Activated CD8-positive, alpha-beta memory T cell treated with anti-CD3 and anti-CD28 coated beads for 48 hours (primary cell): ENCODE measurements at places on chromosomes 6 and 20.

- no peak for DNase-seq
Measured at GRCh38 chr6:109301418-109301817, 80.8 kb downstream of the CD164 start.

DNA sequence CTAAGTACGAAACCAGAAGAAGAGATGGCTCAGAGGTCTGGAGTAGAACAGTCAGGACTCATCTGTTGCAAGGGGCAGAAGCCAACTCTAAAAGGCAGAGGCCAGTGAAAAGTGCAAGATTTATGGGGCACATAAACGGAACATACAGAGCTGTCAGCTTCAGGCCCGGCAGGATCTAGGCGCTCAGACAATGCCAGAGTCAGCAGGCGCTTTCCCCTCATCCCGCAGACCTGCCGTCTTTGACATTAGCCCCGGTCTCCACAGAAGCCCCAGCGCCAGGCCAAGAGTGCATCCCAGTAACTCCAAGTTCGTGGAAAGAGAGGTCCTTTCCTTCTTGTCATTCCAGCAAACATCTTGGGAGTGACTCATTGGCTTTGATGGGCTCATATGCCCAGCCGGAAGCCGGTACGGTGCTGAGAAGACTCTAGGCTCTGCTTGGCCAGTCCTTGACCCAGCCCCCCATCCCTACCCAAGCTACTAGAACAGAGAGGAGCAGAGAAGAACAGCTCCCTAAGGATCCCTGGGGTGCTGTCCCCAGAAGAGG, 260.9 kb downstream of the TAF4 start:
- DNase-seq = no peak

- DNase-seq = no peak
Measured at GRCh38 chr6:116419069-116419786, 41.9 kb upstream of the CALHM6 start.

GRCh38 chr6:97129106-97129505, 153.9 kb downstream of the MMS22L start:
- no peak for DNase-seq

GRCh38 chr6:149198265-149198664, 119.2 kb upstream of the TAB2 start:
- DNase-seq = no peak

GRCh38 chr6:3961581-3962215, 112.5 kb downstream of the FAM50B start:
- no peak for DNase-seq

GRCh38 chr20:6606651-6607050, 160.8 kb upstream of the BMP2 start:
- DNase-seq = no peak

GRCh38 chr20:15700147-15700765, 873.0 kb downstream of the KIF16B start:
- no peak for DNase-seq

GRCh38 chr6:100339574-100340255, 125.0 kb downstream of the SIM1 start:
- no peak for DNase-seq

GRCh38 chr6:121856296-121856695, 420.9 kb downstream of the GJA1 start:
- no peak for DNase-seq

- no peak for DNase-seq
Measured at GRCh38 chr20:7274870-7275269, 507.4 kb downstream of the BMP2 start.

GRCh38 chr6:157893238-157893637, 70.2 kb downstream of the SNX9 start:
- DNase-seq = no peak

GRCh38 chr6:137840252-137840651, 26.8 kb upstream of the TNFAIP3 start:
- DNase-seq = no peak

- no peak for DNase-seq
Measured at GRCh38 chr6:120055071-120055470, 705.5 kb upstream of the MAN1A1 start.

- no peak for DNase-seq
Measured at GRCh38 chr6:41624621-41625380, 13.5 kb upstream of the MDFI start.

DNA sequence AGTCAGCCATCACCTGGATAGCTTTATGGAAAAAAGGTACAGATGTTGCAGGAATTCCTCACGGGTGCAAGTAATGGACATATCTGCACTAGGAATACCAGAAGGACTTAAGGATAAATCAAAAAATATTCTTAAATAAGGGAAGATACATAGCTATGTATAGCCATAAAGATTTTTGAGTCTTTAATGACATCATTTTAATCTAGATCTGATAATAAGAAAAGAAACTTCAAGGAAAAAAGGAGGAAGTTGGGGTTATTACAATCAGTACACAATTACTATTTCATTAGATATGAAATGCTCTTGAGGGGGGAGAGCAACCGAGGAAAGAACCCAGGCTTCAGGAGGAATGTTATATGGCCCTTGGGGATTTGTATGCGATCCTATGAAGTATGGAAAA, 110.2 kb downstream of the FOXC1 start:
- no peak for DNase-seq

DNA sequence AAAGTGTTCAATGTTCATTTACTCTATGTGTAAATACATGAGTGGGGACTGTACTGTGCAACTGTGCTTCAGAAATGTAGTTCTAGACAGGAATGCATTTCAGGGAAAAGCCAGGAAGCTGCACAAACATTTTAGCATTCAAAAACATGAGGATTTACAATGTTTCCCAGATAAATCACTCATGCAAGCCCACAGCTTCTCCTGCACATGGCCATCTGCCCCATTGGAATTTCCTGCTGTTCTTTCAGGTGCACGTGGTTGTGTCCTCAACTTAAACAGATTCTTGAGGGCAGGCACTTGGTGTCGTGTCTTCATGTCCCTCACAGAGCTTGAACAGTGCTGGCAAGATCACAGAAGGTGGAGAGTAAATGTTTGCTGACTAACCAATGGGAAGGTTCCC, 101.5 kb downstream of the UNC5CL start:
- no peak for DNase-seq

DNA sequence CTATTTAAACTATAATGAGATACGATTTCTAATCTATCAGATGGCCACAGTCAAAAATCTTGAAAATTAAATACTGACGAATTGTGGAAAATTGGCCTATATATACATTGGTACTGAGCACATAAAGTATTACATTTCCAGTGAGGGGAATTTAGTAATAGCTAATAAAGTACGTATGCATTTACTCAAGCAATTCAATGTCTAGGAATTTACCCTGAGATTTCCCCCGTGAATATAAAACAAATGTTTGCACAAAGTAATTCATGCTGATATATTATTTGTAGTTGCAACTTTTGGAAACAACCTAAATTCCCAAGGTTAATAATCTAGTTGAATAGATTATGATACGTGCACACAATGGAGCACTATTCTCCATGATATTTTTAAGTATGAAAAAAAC, 14.7 kb upstream of the C6orf141 start:
- DNase-seq = no peak

- DNase-seq = no peak
Measured at GRCh38 chr6:137413482-137413881, 80.7 kb downstream of the OLIG3 start.

GRCh38 chr6:133854364-133855275, 34.3 kb upstream of the TCF21 start:
- DNase-seq = no peak

DNA sequence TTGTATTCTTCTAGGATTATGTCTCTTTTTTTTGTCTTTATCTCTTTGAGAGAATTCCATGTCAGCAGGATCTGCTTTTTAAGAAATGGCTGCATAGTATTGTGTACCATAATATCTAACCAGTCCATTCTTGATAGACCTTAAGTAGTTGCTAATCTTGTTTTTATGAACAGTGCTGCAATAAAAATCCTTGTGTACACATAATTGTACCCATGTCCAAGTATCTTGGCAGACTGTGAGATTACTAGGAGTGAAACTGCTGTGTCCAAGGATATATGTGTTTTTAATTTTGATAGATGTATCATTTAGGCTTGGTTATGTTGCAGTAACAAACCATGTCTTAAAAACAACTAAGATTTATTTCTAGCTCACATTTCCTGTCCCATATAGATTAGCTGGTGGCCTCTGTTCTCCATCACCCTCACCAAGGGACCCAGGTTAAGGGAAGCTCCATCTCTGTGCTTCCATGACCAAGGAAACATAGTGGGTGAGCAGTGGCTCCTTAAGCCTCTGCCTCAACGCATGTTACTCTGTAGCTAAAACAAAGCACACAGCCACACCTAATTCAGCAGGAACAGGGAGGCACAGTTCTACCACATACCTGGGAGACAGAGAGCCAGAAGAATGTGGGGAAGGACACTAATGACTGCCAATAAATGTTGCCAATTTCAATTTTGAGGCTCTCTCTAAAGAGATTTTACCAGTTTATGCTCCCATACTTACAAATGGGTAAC, 12.1 kb upstream of the SUMO4 start:
- no peak for DNase-seq

- no peak for DNase-seq
Measured at GRCh38 chr20:35709259-35709658, 10.1 kb downstream of the ROMO1 start.

DNA sequence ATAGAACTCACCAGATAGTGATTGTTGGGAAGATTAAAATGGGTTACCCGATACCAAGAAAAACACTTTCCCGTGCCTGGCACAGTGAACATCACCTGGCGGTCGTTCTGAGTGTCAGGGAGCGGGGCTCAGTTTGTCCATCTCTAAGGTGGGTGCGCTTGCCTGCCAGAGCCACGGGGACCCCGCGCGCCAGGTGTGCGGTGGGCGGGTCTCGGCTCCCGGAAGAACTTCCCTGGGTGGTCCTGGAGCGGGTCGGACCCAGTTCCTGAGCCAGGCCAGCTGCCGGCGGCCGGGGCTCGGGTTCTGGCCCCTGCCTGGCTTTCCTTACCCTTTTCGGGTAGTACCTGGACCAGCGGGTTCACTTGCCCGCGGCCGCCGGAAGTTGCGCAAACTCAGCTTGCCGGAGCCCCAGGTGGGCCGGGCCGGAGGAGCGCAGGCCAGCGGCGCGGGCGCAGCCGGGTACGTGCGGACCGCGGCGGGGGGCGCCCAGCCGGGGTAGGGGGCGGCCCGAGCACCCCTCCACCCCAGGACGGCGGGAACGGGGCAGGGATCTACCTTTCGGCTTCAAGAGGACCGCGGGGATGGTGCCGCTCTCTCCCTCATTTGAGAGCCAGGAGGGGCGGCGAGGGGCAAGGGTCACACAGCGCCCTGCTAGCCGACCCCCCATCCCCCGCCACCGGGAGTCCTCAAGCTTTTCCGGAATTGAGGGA, 7.5 kb downstream of the FAM110A start:
- no peak for DNase-seq

GRCh38 chr6:75494290-75494689, 690 bp upstream of the FILIP1 start:
- DNase-seq = no peak

DNA sequence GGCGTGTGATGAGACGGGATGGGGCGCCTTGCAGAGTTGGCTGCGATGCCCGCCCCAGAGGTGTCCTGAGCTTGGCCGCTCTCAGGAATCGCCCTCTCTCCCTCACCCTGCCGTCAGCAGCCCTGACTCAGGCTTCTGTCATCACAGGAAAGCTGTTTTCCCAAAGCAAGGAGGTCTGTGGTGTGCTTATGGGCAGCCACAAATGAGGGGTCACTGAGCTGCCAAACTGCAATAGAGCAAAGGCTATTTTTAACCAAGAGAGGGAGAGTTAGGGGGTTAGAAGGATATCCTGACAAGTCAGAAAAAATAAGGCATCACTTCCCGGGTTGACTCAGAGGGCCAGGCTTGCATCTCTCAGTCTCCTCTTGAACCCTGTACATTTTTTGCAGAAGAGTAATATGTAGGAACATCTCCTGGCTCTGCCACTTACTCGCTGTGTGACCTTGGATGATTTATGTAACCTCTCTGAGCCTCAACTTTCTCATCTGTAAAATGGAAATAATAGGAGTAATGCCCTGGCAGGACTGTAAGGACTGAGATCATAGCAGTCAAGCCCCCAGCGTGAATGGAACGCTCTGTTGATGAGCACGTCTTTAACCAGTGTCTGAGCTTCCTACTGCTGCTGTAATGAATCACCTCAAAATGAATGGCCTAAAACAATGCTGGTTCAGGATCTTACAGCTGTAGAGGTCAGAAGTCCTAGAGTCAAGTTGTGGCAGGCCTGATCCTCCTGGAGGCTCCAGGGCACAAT, 181.9 kb downstream of the NFATC2 start:
- no peak for DNase-seq

DNA sequence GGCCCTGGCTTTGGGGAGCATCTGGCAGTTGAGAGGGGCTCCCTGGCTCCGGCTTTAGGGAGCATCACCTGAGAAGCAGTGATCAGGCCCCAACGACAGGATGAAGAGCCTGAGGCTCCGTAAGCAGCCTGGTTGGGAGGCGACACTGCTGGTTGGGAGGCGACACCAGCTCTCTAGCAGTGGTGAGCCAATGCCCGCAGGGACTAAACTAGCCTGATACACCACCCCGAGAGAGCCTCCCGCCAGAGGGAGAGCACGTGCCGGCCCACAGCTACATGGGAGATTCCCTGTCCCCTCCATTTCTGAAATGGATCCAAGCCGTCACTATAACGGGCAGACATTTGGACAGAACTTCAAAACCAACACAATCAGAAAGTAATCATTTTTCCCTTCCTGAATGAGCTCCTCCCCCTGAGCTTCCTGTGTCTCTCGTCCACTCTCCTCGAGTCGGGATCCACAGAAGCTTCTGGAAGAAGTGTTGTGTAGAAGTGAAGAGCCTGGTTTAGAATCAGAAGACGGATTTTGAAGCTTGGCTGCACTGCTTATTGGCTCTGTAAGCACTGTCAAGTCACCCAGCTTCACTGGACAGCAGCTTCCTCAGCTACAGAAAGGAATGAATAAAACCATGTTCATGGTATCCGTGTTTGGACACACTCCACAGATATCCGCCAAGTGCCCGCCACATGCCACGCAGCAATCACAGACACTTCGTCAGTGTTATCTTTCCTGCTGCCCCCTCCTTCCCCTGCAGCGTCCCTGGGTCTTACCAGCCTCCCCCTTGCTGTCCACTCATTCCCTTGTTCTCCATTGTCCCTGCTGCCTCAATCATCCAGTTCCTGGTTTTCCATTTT, 199.6 kb downstream of the TTLL2 start:
- no peak for DNase-seq

- DNase-seq = no peak
Measured at GRCh38 chr20:56715309-56715708, 86.2 kb downstream of the TFAP2C start.

- DNase-seq = no peak
Measured at GRCh38 chr6:10315658-10316372, 99.1 kb downstream of the TFAP2A start.

GRCh38 chr6:67759001-67759400, 876.1 kb upstream of the ADGRB3 start:
- no peak for DNase-seq
